ENCODE measurements at places on chromosomes 1 and 21. TPM values are rescaled to one million over a fixed set of nuclear protein-coding genes. Genes with fewer than 3 reads are reported as not detected.

MSH4 gene
- total RNA-seq, result 0.09 TPM

EPHA2 gene
- 14.7 TPM for total RNA-seq

SPRR5 gene
- total RNA-seq, result not detected

DNA sequence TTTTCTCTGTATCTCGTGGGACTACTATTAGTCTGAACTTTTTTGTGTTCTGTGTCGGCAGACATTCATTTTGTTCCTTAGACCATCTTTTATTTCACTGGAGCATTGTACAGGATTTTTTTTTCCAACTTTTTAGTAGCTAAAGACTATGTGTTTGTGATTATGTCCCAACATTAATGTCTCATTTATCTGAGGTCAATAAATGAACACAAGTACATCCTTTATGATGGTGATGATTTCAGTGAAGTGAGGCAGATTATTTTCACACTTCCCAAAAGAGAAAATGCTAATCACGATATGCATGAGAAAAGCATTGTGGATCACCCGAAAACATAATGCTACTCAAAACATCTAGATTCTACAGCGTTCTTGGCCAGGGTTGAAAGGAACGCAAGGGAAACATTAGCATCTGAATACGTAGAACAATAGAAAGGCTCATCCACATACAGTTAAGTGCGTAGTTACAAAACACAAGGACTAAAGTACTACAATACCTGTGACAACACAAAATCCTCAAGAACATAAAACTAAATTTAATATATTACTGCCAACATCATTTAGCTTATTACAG lies 981.7 kb upstream of the NCAM2 start:
- DNase-seq, result no peak

GRCh38 chr1:93322349-93322748 lies 23.4 kb upstream of the DR1 start:
- DNase-seq, result no peak

- DNase-seq, result no peak
Measured at GRCh38 chr21:44929799-44930542, 9.3 kb upstream of the ITGB2 start.
